ENCODE measurements at places on chromosomes 2 and 18.

DNA sequence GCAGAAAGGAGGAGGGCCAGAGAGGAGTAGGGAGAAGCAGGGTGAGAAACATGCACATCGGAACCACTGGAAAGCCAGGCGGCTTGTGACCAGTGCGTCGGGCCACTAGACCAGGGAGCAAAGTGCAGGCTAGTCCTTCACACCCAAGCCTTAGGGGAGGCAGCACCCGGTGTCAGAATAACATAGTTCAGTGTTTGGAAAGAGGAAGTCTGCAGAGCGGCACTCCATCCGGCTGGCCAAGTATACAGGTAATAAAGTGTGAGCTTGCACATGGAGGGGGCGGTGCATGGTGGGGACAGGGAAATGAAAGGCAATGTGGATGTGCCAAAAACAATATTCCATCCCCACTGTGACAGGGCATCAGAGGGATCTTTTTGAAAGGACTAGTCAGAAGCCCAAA is 69.7 kb downstream of the ZNF521 start:
- DNase-seq, result no peak

- no peak for DNase-seq
Observed at GRCh38 chr2:157934684-157935377, 58.7 kb upstream of the ACVR1 start.

- DNase-seq, result no peak
Observed at GRCh38 chr2:143525402-143525860, 396.2 kb downstream of the ARHGAP15 start.

DNA sequence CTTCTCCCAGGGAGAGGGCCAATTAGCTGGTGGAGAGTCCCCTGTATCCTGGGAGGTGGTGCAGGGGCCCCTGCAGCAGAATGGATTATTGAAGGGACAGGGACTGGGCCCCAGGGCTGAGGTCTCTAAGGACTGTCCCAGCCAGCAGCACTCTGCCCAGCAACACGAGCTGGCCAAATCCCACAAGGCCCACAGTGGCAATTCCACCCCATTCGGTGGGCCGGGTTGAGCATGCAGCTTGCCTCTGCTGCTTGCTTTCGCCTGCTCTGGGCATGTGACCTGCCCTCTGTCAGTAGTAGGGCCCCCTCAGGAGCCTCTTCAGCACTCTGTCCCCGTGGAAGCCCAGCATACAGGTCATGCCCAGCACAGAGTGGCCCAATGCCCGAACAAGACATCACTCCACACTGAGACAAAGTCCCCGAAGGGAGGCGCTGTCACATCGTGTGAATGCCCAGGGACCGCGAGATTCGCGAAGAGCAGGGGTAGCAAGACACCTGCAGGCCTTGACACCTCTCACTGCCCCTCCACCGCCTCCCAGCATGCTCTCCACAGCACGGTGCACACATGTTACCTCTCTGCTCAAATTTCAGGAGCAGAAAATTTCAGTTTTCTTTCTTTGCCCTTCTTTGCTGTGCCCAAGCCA is 65.4 kb downstream of the CRACDL start:
- no peak for DNase-seq

DNA sequence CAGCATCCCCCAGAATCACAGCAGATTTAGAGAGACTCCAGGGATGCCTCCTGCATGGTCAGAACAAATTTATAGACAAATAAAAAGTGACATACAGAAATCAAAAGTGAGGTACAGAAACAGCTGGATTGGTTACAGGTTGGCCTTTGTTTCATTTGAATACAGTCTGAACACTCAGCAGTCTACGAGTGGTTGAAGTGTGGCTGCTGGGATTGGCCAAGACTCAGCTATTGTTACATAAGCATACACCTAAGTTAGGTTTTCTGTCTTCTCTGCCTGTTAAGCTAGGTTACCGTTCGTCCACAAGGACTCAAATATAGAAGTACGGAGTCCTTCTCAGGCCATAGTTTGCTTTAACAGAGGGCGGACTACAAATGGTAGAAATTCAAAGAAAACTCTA is 262.4 kb upstream of the SLC14A2 start:
- no peak for DNase-seq

DNA sequence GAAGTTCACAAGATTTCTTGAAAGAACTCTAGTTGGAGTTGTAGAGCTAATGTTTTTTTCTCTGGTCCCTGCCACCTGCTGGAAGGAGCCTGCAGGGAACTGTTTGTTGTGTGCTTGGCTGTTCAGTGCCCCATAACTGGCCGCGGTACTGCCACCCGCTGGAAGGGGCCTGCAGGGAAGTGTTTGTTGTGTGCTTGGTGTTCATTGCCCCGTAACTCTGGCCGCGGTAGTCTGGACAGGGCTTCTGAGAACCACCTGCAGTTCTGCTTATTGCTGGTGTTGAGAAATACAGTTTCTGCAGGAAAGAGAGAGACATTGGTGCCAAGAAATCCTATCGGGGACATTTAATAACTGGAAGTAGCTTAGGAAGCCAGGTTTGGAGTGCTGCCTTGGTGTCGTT is 58.1 kb downstream of the AGAP1 start:
- no peak for DNase-seq
